ENCODE measurements at places on chromosomes 16 and 17.
A peak's percentile ranks its signal among the peaks of the same experiment; 100 is the strongest.

DNA sequence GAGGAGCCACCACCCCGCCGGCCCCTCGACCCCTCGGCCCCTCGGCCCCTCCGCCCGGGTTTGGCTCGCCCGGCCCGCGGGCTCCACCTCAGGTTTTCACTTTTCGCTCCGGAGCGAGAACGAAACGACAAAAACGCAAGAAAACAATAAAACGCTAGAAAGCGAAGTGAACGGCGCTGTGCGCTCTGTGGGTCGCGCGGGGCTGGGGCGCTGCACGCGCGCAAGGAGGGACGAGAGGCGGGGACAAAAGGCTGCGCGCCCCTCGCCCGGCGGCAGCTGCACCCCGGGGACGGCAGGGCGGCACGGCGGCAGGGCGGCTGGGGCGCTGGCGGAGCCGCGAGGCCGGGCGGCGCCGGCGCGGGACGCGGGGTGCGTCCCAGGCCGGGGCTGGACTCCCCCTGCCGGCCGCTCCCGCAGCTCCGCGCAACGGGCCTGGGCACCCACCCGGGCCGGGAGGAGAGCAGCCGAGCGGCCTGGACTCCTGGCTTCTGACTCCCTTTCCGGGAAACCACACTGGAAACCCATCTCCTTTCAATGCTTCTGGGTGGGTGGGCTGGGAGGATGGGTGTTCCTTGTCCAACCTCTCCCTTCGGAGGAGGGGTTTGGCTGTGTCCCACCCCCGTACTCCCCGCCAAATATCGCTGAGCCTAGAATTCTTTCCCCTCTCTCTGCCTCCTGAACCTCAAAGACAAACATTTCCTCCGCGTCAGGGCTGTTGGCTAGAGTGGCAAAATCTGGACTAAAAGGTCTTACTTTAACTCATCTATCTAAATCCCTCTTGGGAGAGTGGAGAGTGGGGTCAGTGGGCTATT lies 9.9 kb downstream of the TBX2 start:
- DNase-seq, result peak; percentile 77

- no peak for DNase-seq
Measured at GRCh38 chr16:86882586-86883280, 304.4 kb downstream of the FOXL1 start.

- peak; percentile 54 for DNase-seq
Measured at GRCh38 chr16:19071811-19072777, 4.7 kb downstream of the COQ7 start.

DNA sequence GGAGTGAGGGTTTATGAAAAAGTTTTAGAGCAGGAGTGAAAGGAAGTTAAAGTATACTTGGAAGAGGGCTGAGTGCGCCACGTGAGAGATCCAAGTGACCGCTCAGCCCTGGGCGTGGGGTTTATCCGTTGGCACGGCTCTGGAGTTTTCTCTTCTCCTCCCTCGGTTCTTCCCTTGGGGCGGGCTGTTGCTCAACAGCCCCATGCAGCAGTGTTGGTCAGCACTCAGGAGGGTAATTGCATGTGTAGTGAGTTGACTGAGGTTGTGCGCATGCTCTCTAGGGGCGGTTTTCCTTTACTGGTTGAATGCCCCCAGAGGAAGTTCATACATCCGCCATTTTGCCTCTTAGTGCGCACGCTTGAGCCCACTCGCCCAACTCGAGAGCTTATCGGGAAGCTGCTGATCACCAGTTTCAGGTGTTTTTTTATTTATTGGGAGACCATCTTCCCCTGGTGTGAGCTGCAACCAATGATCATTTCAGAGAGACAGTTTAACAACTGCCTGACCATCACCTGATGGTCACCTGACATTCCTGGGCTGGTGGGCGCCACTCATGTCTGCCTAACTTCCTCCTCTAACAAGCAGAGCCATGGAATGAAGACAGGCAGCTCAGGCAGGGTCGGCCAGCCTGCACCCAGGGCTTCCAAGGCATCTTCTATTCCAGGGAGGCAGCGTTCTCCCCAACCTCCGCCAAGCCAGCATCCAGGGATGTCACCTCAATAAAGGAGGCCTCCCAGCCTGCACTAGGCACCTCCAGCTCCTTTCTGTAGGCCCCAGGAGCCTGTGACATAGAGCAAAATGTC lies 41.3 kb upstream of the DNAH17 start:
- no peak for DNase-seq

DNA sequence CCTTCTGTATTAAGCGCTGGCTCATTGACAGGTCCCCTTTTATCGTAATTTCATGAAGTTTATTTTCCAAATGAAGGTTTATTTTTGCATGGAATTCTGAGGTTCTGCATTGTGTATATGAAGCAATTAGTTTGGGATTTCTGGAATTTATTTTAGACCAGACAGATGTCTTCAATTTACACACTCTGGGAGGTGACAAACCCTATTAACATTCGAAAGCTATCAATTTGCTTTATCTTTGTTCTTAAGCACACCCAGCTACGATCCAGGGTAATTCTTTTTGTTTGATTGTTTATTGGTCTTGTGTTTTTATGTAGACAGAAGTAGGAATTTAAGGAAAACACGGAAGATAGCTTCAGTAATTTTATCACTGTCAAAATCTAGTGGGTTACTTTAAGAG lies 264.6 kb downstream of the HS3ST3A1 start:
- DNase-seq, result no peak

- DNase-seq, result no peak
Measured at GRCh38 chr16:11429123-11429522, 83.9 kb downstream of the RMI2 start.

DNA sequence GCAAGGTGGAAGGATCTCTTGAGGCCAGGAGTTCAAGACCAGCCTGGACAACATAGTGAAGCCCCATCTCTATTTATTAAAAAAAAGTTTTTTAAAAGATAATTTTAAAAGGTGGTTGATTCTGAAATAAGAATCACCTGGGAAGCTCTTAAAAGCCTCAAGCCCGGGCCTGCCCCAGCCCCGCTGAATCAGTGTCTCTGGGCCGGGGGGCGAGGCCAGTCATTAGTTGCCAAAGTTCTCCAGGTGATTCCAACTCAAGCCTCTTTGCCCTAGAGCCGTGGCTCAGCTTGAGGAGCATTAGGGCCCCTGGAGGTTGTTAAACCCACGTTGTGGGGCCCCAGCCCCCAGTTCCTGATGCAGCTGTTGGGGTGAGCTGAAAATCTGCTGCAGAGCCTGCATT lies 24.6 kb downstream of the JPH3 start:
- no peak for DNase-seq

DNA sequence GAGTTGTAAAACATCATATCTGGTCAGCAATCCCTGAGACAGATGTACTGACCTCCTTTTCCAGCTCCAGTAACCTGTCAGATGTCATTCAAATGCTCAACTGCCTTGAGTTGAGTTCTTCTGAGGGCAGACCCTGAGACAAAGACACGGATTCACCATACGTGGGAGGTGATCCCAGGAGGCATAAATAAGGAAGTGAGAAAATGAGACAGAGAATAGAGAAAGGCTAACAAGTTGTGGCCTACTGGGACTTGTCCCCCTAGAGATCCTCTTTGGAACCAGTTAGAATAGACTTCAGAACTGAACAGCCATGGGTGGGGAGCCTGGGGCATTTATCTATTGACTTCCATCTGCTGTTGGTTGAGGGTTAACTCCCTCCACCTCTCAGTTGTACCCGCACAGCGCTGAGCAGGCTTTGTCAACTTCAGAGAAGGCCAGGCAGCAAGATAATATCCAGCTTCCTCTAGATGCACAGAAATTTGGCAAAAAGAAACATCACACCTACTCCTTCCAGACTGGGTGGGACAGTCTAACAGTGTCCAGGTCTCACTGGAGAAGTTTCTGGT lies 123.0 kb upstream of the DYNLRB2 start:
- no peak for DNase-seq
